Cerebellum (tissue), 4 donors: ENCODE measurements at places on chromosomes 2 and 18. TPM values are rescaled to one million over a fixed set of nuclear protein-coding genes. Genes with fewer than 3 reads are reported as not detected.
A peak's percentile ranks its signal among the peaks of the same experiment; 100 is the strongest.

DNA sequence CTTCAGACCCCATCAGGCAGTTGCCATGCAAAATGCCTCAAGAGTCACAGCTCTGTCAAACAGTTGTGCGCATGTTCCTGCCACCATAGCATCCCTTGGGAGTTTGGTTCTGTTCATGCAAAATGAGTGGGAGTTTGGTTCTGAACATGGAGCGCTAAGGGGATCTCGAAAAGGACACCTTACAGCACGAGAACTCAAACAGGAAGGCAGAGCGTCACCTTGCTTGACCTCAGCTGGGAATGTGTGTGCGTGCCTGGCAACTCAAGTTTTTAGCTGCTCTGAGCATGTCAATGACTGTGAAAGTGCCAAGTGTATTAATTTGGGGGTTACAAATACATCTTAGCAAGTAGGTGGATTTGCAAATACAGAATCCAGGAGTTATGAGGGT lies 16.6 kb downstream of the MALL start:
- DNase-seq, result no peak

SLC5A7 gene
- total RNA-seq, result 3.1 TPM

- DNase-seq, result no peak
Observed at GRCh38 chr18:36831139-36831538, 2.2 kb downstream of the KIAA1328 start.

GRCh38 chr18:47120428-47120827 lies 29.9 kb downstream of the HDHD2 start:
- DNase-seq, result no peak

DNMT3A gene
- total RNA-seq, result 63.3 TPM

GRCh38 chr18:48902023-48902855 lies 48.5 kb downstream of the SMAD7 start:
- no peak for DNase-seq

GRCh38 chr2:97745474-97746174 lies 32.2 kb downstream of the ZAP70 start:
- no peak for DNase-seq

GRCh38 chr2:40914666-40915065 lies 462.8 kb upstream of the SLC8A1 start:
- DNase-seq, result no peak

GRCh38 chr18:62368100-62368499 lies 43.0 kb downstream of the TNFRSF11A start:
- DNase-seq, result no peak

RND3 gene
- 101 TPM for total RNA-seq

- DNase-seq, result no peak
Observed at GRCh38 chr2:38374984-38375383, 2.1 kb downstream of the ATL2 start.

- DNase-seq, result no peak
Observed at GRCh38 chr2:117551858-117552257, 262.6 kb upstream of the DDX18 start.

DNA sequence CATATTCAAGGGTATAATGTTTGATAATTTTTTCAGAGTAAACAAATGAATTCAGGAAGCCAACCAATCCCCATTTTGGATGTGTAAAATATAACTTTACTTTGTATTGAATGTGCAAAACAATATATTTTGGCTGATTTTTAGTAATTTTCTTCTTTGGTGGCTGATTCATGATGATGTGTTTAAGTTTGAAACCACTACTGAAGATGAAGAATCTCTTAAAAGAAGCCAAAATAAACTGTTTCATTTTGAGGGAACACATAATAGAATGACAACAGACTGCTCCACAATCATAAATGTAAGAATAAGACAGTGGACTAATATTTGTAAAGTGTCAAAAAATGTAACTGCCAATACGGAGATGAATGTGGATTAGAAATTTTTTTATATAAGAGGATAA lies 52.5 kb upstream of the TRIM43 start:
- no peak for DNase-seq

CTAGE1 gene
- total RNA-seq, result not detected

SATB2 gene
- 14.2 TPM for total RNA-seq

CCDC138 gene
- 30.8 TPM for total RNA-seq

- DNase-seq, result no peak
Observed at GRCh38 chr2:120452131-120452530, 106.2 kb downstream of the INHBB start.

DNA sequence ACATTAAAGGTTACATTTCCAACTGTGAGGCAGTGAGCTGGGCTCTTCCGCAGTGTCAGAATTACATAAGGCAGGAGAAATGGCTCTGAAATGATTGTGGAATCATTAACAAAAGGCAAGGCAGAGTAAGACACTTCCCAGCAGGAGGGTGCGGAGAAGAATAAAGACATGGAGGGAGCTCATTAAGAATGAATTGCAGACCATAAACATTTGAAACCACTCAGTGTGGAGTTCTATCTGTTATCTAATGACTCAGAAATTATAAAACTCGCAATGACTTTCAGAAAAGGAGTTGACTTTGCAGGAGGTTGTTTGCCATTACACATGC lies 77.0 kb downstream of the SMIM21 start:
- no peak for DNase-seq

C2orf81 gene
- 1.1 TPM for total RNA-seq

DNA sequence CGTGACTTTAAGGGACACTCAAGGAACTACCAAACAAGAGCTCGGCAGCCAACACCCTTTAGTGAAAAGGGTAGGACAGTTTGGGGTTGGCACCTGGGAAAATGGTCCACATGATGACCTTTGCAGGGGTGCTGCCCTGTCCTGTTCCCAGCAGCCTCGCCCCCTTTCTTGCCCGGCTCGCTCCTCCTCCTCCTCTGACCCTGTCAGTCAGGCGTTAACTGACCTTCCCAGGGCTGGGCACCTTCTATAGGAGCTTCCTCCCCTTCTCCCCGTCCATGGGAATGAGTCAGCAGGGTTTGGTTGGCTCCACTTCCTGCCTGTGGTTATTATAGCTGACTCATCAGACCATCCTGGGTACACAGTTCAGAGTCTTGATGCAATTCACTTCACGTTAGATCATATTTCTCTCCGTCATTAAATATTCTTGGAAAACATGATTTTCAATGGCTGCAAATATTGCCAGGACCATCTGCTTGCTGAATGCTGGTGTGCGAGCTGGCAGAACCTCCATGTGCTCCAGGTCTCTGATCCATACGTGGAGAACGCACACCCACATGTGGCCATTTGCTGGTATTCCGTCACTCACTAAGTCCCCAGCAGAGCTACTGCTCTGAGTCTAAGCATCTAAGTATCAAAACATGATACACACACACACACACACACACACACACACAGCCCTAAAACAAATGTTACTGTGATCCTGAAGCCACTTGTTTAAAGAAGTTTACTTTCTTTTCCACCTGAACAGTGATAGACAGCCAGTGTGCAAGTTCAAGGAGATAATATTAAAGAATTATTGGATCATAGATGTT lies 185.0 kb downstream of the ANAPC1 start:
- peak; percentile 10 for DNase-seq

- no peak for DNase-seq
Observed at GRCh38 chr2:120238728-120239487, 13.7 kb upstream of the RALB start.

TMEM247 gene
- not detected for total RNA-seq

DNA sequence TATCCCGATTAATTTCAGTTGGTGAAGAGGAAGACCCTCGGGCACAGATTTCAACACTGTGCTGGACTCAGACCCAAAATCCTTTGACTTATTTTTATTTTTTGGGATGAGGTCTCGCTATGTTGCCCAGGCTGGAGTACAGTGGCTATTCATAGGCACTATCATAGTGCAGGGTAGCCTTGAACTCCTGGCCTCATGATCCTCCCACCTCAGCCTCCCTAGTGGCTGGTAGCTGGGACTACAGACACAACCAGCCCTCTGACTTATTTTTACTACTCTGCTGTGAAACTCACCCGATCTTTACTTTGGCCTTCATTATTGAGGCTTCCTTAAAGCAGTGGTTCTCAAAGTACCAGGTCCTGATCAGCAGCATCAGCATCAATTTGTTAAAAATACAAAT lies 18.2 kb upstream of the ADAM17 start:
- no peak for DNase-seq

DNA sequence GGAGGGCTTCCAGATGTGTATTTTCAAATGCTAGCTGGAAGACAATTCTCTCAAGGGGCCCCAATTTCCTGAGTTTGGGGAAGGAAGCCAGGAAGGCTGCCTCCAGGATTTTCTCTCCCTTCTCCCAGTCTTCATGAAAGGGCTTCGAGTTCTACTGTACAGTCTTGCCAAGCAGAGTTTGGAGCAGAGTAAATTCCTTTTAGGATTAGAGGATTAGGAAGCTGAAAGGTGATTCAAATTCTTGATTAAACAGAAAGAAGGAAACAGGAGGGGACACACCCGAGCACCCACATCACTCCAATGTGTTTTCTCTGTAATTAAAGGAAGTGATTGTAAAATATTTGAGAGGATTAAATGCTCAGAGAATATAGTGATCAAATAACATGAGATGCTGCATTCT lies 217.8 kb downstream of the SETBP1 start:
- no peak for DNase-seq
